Gastrocnemius medialis (tissue), 4 donors: ENCODE measurements at places on chromosomes 6 and 20.

DNA sequence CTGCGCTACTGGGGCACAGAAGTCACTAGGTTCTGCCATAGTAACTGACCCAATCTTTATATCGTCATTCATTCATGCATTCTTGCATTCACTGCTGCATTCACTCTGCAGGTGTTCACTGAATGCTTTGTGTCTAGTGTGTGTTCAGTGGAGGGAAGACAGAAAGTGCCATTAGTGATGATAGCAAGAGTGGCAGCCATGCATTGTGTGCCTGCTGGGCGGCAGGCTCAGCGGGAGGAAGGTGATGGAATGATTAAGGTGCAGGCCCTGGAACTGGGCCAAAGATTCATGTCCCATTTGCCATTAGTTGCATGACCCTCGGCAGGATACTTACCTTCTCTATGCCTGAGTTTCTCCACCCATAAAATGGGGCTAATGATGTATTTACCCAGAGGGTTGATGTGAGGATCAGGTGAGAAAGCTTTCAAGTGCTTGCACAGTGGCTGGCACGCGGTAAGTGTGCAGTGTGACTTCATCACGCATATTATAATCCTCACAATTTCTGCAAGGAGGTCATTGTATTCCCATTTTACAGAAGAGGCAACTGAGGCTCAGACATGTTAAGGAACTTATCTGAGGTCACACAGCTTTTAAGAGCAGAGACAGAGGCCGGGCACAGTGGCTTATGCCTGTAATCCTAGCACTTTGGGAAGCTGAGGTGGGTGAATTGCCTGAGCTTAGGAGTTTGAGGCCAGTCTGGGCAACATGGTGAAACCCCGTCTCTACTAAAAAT is 40.1 kb downstream of the ITPR3 start:
- peaks cover 15% of the 10 kb centered on the region for H3K4me1 ChIP-seq
- no peak for DNase-seq
- H3K27ac ChIP-seq = no peak overlapping the region
- no peak overlapping the region for H3K4me3 ChIP-seq
- H3K27me3 ChIP-seq = no peaks in the 10 kb centered on the region
- peaks cover 4% of the 10 kb centered on the region for H3K36me3 ChIP-seq

GRCh38 chr6:134134654-134135053 is 82.2 kb upstream of the SLC2A12 start:
- no peak for DNase-seq
- H3K27ac ChIP-seq = no peak overlapping the region
- H3K4me1 ChIP-seq = no peaks in the 10 kb centered on the region
- no peaks in the 10 kb centered on the region for H3K36me3 ChIP-seq
- H3K4me3 ChIP-seq = no peak overlapping the region

DNA sequence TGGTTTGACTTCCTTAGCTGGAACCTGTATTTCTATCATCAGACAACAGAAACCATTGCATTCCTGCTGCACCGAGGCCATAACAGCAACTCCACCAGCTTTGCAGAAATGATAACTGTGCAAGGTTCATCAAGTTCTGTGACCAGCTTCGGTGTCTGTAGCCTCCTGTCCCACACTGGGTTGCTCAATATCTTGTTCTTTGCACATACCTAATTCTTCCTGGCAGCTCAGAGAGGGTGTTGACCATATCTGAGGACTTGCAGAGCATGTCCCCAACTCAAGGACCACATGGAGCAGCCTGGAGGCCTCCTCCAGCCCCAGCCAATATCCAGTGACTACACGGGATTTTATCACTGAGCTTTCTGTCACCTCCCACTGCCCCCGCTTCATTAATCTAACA is 59.3 kb upstream of the SCAF8 start:
- DNase-seq = no peak
- H3K27me3 ChIP-seq = no peaks in the 10 kb centered on the region
- no peak overlapping the region for H3K4me3 ChIP-seq
- no peaks in the 10 kb centered on the region for H3K36me3 ChIP-seq
- no peaks in the 10 kb centered on the region for H3K4me1 ChIP-seq
- no peak overlapping the region for H3K27ac ChIP-seq

- H3K27me3 ChIP-seq = no peaks in the 10 kb centered on the region
- peak; percentile 81 for DNase-seq
- H3K4me1 ChIP-seq = peaks cover 35% of the 10 kb centered on the region
- H3K27ac ChIP-seq = peak overlapping the region; percentile 97
- no peaks in the 10 kb centered on the region for H3K36me3 ChIP-seq
- peak overlapping the region; percentile 88 for H3K4me3 ChIP-seq
Observed at GRCh38 chr6:134176264-134176975, 124.0 kb upstream of the SLC2A12 start.

DNA sequence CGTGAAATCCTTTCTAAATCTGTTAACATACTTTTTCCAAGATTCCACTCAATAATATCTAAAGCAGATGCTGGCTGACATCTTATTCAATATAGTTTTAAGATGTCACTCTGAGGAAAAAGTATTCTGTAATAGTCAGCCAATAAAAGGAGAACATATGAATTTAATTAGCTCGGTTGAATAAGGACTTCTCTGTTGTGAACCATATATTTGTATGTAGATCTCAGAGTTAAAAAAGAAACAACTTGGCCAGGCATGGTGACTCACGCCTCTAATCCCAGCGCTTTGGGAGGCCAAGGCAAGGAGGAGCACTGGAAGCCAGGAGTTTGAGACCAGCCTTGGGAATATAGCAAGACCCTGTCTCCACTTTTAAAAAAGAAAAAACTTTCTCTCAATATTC is 7.4 kb upstream of the CD24 start:
- no peaks in the 10 kb centered on the region for H3K4me1 ChIP-seq
- no peak overlapping the region for H3K4me3 ChIP-seq
- H3K36me3 ChIP-seq = no peaks in the 10 kb centered on the region
- H3K27me3 ChIP-seq = peaks cover 35% of the 10 kb centered on the region

DNA sequence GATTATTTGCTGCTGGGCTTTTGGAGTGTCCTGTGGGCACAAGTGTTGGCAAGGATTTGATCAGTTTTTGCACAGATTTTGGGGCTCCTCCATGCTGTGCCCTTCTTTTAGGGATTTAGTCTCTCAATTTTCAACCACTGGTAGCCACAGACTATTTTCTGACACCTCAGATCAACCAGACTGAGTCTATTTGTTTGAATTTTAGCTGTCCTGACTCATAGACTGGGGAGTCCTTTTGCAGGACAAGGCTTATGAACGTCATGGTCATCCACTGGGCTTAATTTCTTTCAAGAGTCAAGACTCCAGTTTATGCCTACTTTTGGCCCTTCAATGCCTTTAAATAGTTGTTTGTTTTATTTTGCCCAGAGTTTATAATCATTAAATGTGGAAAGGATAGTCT is 59.3 kb downstream of the BCKDHB start:
- no peak overlapping the region for H3K4me3 ChIP-seq
- H3K36me3 ChIP-seq = no peaks in the 10 kb centered on the region
- no peak overlapping the region for H3K27ac ChIP-seq
- DNase-seq = no peak
- H3K27me3 ChIP-seq = no peaks in the 10 kb centered on the region

GRCh38 chr20:57544838-57545564 is 15.9 kb upstream of the PCK1 start:
- no peak for DNase-seq
- H3K36me3 ChIP-seq = no peaks in the 10 kb centered on the region
- no peak overlapping the region for H3K4me3 ChIP-seq

GRCh38 chr6:157128235-157128775 is 195.0 kb downstream of the TMEM242 start:
- no peaks in the 10 kb centered on the region for H3K27me3 ChIP-seq
- H3K27ac ChIP-seq = peak overlapping the region; percentile 45
- H3K4me3 ChIP-seq = no peak overlapping the region
- no peaks in the 10 kb centered on the region for H3K4me1 ChIP-seq
- DNase-seq = no peak
- no peaks in the 10 kb centered on the region for H3K36me3 ChIP-seq

DNA sequence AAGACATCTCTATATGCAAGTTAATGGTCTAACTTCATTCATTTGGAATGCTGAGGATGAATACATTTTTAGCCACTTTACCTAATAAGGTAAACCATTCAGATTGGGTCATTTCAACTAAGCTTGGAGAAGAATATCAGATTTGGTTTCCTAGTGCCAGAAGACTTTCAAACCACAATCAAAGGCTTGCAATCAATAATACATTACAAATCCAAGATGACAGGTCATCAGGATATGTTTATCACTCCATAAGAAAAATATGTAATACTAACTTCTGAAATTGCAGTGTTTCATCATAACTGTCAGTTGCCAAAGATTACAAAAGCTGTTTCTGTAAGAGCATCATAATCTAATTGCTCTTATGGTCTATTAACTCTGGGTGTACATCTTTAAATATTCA is 654.0 kb downstream of the COL12A1 start:
- H3K36me3 ChIP-seq = no peaks in the 10 kb centered on the region
- H3K4me1 ChIP-seq = no peaks in the 10 kb centered on the region
- H3K27me3 ChIP-seq = no peaks in the 10 kb centered on the region
- no peak overlapping the region for H3K4me3 ChIP-seq

DNA sequence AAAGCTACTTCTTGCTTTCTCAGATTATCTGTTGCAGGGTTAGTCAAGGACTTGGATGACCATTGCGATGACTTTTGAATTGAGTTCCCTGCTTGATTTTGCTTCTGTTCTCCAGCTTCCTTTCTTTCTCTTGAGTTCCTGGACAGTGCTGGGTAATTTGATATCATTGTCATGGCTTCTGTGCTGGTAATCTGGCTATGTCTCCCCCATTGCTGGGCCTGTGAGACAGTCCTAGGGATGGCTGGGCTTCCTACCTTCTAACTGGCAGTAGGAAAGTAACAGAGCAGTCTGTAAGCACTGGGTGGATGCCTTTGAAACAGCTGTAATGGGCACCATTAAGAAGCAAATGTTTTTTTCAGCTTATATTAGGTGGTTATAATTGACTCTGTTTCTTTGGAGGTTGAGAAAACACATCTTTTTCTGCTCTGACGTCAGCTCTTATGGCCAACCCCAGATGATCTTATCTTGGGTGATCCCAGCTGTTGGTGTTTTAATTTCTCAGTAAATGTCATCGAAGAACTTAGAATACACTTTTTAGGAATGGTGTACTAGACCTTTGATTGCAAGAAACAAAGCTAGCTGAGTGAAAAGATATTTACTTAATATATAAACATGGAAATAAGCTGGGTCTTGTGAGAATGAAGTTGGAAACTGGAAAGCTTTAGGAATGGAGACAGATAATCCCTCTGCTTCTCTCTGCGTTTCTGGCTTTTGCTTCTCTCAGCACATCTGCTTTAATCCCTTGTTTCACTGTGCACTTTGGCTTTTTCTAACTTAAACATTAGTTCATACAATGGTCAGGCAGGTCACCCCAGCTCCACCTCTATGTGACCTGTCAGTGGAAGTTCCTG is 195.0 kb upstream of the MAN1A1 start:
- DNase-seq = no peak
- no peak overlapping the region for H3K4me3 ChIP-seq
- H3K4me1 ChIP-seq = no peaks in the 10 kb centered on the region
- H3K27ac ChIP-seq = no peak overlapping the region
- H3K36me3 ChIP-seq = no peaks in the 10 kb centered on the region

- H3K36me3 ChIP-seq = no peaks in the 10 kb centered on the region
- H3K4me1 ChIP-seq = peaks cover 53% of the 10 kb centered on the region
- H3K27ac ChIP-seq = peak overlapping the region; percentile 98
- DNase-seq = peak; percentile 95
Observed at GRCh38 chr6:44234101-44235025, 11.0 kb downstream of the SLC29A1 start.

- DNase-seq = no peak
- no peaks in the 10 kb centered on the region for H3K4me1 ChIP-seq
- H3K27me3 ChIP-seq = no peaks in the 10 kb centered on the region
- no peak overlapping the region for H3K27ac ChIP-seq
- no peak overlapping the region for H3K4me3 ChIP-seq
Observed at GRCh38 chr6:29510202-29510601, 22.4 kb upstream of the MAS1L start.

DNA sequence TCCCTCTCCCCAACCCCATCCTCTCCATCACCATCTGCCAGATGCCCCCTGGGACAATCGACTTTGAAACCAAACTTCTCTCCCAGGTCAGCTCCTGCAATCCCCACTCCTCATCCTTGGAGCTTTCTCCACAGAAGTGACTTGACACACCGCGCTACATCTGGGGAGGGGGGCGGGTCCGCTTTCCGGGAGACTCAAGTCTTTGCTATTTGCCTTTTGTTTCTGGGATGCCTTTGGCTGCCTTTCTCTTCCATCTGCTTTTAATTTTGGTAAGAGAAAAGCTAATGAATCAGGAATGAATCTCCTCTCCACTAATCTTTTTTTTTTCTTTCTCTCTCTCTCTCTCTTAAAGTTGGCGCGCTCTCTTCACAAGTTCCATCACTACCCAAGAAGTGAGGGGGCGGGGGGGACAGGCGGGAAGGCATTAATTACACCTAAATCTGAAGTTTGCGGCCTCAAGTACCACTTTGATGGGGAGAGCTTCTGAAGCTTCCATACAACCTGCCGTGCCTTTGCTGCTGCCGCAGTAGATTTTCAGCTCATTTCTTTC is 664 bp upstream of the TPBG start:
- peaks cover 44% of the 10 kb centered on the region for H3K27me3 ChIP-seq
- DNase-seq = no peak
- no peaks in the 10 kb centered on the region for H3K36me3 ChIP-seq
- peak overlapping the region; percentile 69 for H3K4me3 ChIP-seq
- no peak overlapping the region for H3K27ac ChIP-seq
